Sciatic nerve (tissue), 2 donors: ENCODE measurements at places on chromosomes 4 and X.

GRCh38 chrX:65667503-65668376 is at the start of gene MSN:
Gene MSN, plus strand, starts transcription at chrX:65667654. Its CDS starts 188 bp downstream, at chrX:65667842.
- DNase-seq, result peak; percentile 87

GRCh38 chr4:177386278-177386815 is 55.9 kb downstream of the AGA start:
- DNase-seq, result no peak

- DNase-seq, result no peak
These were observed 151.2 kb downstream of the MGST2 start for GRCh38 chr4:139816856-139817255.

DNA sequence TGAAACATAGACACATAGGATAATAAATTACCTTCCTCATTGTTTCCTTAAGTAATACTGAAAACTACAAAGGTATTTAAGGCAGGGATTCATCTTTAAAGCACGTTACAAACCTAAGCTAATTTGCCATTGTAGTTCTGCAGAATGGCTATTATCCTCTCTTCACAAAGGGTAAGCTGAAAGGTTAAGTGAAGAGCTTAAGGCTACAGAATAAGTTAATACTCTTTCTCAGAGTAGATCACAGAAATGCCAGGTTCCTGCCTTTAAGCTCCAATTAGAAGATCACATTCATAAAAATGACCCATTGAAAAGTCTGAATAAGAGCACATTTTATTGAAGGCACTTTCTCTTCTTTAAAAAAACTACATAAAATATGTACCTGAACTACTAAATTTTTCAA is 42.1 kb upstream of the PRDM5 start:
- DNase-seq, result no peak

- DNase-seq, result no peak
These were observed 59.3 kb downstream of the ZNF674 start for GRCh38 chrX:46485897-46486296.

GRCh38 chr4:55409468-55410171 is 13.9 kb downstream of the TMEM165 start:
- no peak for DNase-seq

DNA sequence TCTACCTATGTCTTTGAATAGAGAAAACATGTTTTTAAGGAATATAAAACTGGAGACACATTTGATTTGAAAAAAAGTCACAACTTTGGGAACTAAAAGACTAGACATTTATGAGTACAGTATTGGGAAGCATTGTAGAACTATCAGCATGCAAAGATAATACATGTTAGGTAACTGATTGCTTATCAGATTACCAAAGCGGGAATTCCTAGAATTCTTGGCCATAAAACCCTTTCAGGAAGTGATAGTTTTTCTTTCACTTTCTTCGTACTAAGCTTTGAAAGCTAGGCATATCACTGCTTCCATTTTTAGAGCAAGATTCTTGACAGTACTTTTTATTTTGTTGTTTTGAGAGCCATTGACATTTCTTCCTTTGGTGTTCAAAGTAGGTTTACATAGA is 646.6 kb upstream of the PITX2 start:
- no peak for DNase-seq
